Fibroblast of upper back skin (primary cell): ENCODE measurements at places on chromosomes 11 and 22.

DNA sequence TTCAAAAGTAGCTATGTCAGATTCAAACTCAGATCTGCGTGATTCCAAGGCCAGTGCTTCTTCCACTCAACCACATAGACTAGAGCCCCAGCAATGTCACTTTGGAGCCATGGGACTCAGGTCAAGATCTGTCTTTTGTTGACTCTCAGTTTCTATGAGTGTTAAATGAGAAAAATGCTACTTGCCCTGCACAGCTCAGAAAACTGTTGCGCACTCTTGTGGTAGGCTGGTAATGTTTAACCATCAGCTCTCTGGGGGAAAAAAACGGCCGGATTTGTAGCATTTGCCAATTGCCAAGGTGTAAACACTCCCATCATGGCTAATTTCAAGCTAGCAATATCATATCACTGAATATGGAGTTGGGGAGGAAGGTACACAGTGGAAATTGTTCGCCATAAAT, 328.1 kb upstream of the SYN3 start:
- DNase-seq, result no peak

GRCh38 chr22:44538518-44539315, 40.7 kb upstream of the RTL6 start:
- no peak for DNase-seq

DNA sequence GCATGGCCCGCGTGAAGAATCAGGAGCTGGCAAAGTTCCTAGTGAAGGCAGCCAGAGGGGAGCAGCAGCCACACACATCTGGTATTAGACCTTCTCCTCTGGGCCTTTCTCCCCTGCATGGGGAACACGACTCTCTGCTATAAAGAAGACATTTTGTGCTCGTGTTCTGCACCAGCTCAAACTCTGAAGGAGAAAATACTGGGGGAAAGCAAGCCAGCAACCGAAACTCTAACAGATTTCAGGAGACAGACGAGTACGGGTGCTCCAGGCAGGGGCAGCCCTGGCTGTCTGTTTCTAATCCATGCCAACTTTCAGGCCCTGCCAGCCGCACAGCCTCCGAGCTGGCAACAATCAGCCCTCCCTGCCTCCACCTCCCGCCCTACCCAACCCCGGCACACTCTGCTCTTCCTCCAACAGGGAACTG, 296.3 kb downstream of the BRD1 start:
- no peak for DNase-seq

DNA sequence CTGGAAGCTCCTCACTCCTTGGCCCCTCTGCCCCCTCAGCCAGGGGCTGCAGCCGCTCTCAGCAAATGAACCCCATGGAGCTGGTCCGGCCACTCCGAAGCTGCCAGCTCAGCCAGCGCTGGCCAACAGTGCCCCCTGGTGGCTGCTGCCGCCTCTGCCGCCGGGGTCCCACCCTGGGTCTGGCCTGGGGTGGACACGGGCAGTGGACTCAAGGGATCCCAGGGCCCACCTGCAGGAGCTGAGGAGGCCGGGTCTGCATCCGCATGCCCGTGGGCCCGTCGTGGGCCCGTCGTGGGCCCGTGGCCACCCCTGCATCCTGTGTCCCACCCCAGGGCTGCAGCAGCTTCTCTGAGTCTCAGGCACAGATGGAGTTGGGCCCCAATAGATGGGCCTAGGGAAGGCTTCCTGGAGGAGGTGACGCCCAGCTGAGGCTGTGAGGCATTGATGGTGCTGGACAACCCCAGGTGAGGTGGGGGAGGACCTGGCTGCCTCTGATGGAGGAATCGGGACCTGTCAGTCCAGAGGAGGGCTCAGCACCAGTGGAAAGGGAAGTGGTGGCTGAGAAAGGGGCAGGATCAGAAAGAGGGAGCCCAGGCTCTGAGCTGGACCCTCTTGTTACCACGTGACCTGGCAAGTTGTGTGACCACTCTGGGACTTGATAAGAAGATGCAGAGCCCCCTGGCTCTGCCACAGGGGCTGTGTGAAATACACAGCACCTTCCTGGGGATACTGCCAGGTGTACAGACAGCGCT, 522.3 kb downstream of the BRD1 start:
- DNase-seq, result peak; percentile 9

DNA sequence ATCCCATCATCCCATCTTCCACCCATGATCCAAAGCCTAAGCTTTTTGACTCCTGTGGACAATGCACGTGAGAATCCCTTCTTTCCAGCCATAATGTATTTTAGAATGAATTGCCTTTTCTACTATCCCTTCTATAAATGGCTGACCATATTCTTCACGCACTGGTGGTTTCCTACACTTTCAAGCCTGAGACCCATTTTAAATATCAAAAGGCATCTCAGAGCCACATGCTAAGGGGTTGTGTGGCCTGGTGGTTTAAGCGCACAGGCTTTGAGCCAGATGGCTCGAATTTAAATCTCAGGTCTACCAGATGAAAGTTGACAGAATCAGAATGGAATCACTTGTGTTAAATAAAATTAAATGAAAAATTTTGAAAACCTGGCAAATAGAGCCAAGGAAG, 54.5 kb downstream of the C11orf91 start:
- no peak for DNase-seq

DNA sequence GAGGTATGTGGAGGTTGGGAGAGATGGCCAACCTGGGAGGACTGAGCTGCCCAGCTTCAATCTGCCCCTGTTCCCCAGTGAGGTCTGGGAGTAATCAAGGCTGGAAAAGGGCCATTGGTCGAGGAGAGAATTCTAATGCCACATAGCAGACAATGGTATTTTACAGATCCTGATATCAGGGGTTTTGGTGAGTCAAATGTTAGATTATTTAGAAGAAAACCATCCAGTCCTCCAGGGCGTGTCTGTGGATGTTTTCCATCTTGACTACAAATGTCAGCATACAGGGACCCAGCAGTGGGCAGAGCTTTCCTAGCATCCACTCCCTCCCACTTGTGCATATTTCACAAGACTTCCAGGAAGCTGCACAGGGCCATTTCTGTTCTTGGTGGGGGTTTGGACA, 107.9 kb downstream of the SCN3B start:
- DNase-seq, result peak; percentile 68

DNA sequence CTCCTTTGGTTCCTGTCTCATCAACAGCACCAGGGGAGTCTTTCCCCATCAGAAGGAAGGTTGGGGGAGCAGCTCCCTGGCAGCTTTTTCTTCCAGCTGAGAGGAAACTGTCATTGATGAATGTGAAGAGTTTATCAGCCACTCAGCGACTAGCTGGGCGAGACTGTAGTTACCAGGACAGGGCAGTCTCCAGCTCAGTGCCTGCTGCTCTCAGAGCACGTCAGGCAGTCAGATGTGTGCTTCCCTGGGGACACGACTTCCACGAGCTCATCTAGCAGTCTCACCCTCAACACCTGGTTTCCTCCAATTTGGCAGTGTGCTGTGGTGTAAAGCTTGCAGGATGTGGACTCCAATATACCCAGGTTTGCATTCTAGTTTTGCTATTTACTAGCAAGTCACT, 12.5 kb upstream of the C1QTNF4 start:
- DNase-seq, result peak; percentile 33

DNA sequence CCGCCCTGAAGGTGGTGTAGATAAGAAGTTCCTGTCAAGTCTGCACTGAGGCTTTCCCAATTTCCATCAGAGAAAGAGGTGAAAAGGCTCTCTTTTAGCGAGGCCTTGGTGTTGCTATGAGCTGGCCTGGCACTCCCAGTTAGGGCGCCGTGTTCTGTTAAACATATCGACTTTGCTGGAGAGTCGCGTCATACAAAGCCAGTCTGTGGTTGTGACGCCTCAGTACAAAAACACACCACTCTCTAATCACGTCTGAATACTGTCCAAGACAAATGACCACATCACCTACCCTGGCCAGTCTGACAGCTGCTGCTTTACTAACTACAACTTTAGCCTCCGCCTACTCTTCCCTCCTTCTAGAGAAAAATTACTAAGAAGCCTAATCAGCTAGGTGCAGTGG, 8.0 kb upstream of the TOLLIP start:
- no peak for DNase-seq

- peak; percentile 93 for DNase-seq
Measured at GRCh38 chr11:16382638-16383380, 26.5 kb upstream of the SOX6 start.

GRCh38 chr22:44184006-44184405, 3.3 kb downstream of the PARVG start:
- DNase-seq, result peak; percentile 32

- no peak for DNase-seq
Measured at GRCh38 chr11:76277298-76278175, 71.2 kb upstream of the WNT11 start.

DNA sequence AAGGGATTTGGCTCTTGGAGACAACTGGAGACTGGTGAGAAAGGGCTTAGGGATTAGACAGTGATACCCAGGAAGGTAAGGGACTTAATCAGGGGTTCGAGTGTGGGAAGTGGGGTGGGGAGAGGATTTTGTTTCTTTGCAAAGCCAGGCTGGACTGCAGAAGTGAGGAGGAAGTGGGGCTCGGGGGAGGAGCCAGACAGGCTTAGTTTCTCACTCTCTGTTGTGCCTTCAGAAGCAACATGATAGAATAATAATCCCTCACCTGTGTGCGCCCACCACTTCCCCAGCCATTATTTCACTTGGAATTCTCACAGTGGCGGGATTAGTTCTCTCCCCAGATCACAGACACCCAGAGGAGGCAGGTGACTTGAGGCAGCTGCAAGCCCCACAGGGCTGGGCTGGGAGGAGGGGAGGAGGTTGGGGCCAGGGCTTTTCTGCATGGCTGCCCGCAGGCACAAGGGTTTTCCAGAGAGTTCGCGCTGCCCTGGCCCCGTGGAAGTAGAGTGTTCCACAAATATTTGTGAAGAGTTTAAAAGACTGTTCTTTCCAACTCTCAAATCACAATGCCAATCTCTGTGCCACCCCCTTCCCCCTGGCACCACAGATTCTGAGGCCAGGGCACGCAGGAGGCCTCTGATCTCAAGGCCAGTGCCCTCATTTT, 4.0 kb upstream of the SEC14L2 start:
- DNase-seq, result no peak

- peak; percentile 40 for DNase-seq
Measured at GRCh38 chr11:9210922-9211320, 54.2 kb downstream of the DENND5A start.

GRCh38 chr11:44611687-44612434, 46.4 kb downstream of the CD82 start:
- no peak for DNase-seq

DNA sequence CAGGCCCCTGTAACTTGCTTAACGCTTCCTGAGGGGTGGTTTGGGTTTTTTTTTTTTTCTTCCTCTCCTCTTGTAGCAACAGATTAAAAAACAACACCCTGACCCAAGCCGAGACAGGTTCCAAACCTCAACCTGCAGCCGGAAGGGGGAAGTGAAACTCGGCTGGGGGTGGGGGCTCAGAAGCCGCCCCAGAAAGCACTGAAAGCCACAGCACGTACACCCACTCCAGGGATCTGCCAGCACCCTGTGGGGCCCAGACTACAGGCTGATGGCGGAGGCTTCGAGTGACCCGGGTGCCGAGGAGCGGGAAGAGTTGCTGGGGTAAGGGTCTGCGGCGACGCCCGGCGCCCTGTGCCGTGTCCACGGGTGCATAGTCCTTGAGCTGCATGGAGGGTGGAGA, at the start of gene LSP1:
Gene LSP1 (plus strand): TSS at position 208 of the 400 bp plus-strand sequence. CDS start 61 bp downstream, at position 269.
- DNase-seq, result no peak

- DNase-seq, result no peak
Measured at GRCh38 chr22:36520423-36520822, 8.5 kb downstream of the EIF3D start.

DNA sequence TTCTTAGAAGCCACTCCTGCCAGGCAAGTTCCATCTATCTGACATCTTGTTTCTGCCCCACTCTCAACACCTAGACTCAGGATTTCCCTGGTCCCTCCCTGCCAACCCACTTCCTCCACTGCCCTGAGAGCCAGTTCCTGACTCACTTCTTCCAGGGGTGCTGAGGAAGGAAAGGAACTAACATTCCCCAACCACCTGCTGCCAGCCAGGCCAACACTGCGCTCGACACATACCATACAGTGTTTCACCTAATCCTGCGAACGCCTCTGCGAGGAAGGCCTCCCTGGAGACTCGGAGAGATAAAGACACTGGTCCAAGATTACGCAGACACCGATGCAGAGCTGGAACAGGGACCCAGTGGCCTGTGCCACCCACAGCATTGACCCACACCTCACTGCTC, 40.2 kb downstream of the MICAL3 start:
- DNase-seq, result no peak

DNA sequence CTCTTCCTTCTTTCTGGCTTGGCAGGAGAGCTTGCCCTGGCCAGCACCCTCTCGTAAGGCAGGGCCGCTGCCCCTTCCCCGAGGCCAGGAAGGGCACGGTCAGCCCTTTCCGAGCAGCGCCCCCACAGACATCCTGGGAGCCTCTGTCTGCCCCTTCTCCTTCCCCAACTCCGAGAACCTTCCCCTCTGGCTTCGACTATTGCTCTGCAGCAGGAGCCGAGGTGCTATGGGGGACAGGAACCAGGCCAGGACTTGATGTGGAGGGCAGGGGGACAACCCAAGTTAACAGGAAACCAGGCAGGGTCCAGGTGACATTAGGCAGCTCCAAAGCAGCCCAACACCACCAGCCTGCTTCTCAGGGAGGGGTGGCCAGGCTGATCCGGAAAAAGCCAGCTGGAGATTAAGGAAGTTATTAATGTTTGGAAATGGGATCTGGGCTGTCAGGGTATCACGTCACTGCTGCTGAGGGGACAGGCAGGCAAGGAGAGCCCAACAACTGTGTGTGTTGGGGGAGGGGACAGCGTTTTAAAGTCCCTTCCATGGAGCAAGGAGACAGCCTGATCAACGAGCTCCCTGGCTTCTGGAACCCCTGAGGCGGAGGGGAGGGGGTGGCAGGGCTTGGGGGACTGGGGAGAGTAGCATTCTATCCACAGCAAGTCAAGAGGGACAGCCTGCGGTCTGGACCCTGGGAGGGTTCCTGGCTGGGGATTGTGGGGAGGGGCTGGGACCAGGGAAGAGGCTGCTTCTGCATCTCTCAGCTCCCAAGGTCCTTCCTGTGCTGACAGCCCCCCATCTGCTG, 27.3 kb downstream of the SYT7 start:
- DNase-seq, result no peak

GRCh38 chr22:31938296-31938695, 6.0 kb upstream of the YWHAH start:
- DNase-seq, result no peak

GRCh38 chr11:859394-860131, 16.9 kb downstream of the TSPAN4 start:
- DNase-seq, result peak; percentile 82

DNA sequence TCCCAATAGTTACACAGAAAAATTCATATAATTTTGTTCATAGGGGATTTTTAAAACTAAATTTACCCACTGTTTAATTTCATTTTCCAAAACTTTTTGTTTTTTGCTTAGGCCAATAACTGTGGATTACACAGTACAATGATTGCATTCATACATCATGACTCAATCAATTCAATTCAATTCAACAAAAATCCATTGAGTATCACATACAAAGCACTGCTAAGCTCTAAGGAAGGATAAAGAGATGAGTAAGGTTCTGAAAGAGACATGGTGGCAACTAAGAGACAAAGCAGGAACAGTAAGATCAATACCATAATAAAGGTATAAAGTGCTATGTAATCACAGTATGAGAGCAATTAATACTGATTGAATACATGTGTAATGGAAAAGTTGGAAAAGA, 9.4 kb upstream of the LAYN start:
- peak; percentile 37 for DNase-seq
